Activated T-cell treated with anti-CD3 and anti-CD28 coated beads, Interleukin-2, amount 50 U/mL, for 24 hours (primary cell): ENCODE measurements at places on chromosomes 2 and 18.

GRCh38 chr18:56309104-56309503 is 329.3 kb downstream of the TXNL1 start:
- H3K4me1 ChIP-seq: no peaks in the 10 kb centered on the region
- no peak for DNase-seq
- H3K27ac ChIP-seq: no peak overlapping the region
- H3K4me3 ChIP-seq: no peak overlapping the region
- H3K36me3 ChIP-seq: no peaks in the 10 kb centered on the region

DNA sequence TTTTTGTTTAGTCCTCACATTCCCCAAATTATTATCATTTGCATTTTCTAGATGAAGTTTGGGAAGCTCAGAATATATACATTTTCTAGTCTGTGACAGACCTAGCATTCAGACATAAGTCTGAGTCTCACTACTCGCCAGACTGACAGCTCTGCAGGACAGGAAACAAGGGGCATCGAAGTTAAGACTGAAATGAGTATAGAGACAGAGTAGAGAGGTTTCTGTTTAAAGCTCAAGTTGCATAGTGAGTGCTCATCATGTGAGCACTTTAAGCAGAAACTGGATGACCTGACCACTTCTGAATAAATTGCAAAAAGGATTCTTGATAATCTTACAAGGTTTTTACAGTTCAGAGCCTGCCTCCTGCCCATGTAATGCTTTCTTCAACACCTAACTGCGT is 1.1 kb downstream of the HADHB start:
- H3K4me1 ChIP-seq: peaks cover 50% of the 10 kb centered on the region
- peaks cover 36% of the 10 kb centered on the region for H3K36me3 ChIP-seq
- no peaks in the 10 kb centered on the region for H3K27me3 ChIP-seq
- no peak for DNase-seq
- H3K4me3 ChIP-seq: peak overlapping the region; percentile 95
- peak overlapping the region; percentile 100 for H3K27ac ChIP-seq

- no peak overlapping the region for H3K27ac ChIP-seq
- peaks cover 5% of the 10 kb centered on the region for H3K27me3 ChIP-seq
- H3K4me1 ChIP-seq: no peaks in the 10 kb centered on the region
Observed at GRCh38 chr2:170217778-170218251, 39.9 kb downstream of the MYO3B start.

DNA sequence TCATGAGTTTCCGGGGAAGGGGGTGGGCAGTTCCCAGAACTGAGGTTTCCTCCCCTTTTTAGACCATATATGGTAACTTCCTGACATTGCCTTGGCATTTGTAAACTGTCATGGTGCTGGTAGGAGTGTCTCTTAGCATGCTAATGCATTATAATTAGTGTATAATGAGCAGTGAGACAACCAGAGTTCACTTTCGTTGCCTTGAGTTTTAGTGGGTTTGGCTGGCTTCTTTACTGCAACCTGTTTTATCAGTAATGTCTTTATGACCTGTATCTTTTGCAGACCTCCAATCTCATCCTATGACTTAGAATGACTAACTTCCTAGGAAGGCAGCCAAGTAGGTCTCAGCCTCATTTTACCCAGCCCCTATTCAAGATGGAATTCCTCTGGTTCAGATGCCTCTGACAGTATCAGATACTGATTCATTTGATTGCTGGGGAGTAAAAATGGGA is 447.3 kb downstream of the XIRP2 start:
- no peak for DNase-seq
- no peaks in the 10 kb centered on the region for H3K36me3 ChIP-seq
- no peaks in the 10 kb centered on the region for H3K4me1 ChIP-seq
- H3K27ac ChIP-seq: no peak overlapping the region
- no peak overlapping the region for H3K4me3 ChIP-seq
- H3K27me3 ChIP-seq: peaks cover 3% of the 10 kb centered on the region

GRCh38 chr2:237911363-237912017 is 52.1 kb downstream of the RAMP1 start:
- DNase-seq: no peak
- H3K4me3 ChIP-seq: no peak overlapping the region
- H3K27me3 ChIP-seq: no peaks in the 10 kb centered on the region
- peaks cover 6% of the 10 kb centered on the region for H3K36me3 ChIP-seq
- H3K4me1 ChIP-seq: no peaks in the 10 kb centered on the region
- no peak overlapping the region for H3K27ac ChIP-seq

- H3K27me3 ChIP-seq: peaks cover 6% of the 10 kb centered on the region
- no peak for DNase-seq
- no peaks in the 10 kb centered on the region for H3K36me3 ChIP-seq
- no peak overlapping the region for H3K27ac ChIP-seq
Observed at GRCh38 chr2:149219856-149220255, 110.5 kb upstream of the LYPD6 start.

DNA sequence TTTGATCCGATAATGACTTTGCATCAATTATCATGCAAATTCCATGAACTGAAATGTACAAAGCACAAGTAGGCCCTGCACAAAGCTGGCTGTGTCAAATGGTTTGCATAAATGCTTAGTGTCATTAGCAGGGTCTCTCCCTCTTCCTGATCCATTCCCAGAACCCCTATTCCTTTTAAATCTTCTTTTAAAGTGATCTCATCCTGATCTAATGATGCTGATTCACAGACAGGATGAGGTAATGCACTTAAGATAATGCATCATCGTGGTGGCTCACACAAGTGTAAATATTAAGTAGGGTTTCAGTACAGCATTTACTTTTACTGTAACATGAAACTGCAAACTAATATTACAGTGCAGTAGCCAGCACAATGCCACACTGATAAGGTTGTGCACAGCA is 304.8 kb upstream of the SOX11 start:
- H3K4me1 ChIP-seq: no peaks in the 10 kb centered on the region
- no peak for DNase-seq
- H3K27me3 ChIP-seq: no peaks in the 10 kb centered on the region
- no peak overlapping the region for H3K4me3 ChIP-seq
- H3K27ac ChIP-seq: no peak overlapping the region

DNA sequence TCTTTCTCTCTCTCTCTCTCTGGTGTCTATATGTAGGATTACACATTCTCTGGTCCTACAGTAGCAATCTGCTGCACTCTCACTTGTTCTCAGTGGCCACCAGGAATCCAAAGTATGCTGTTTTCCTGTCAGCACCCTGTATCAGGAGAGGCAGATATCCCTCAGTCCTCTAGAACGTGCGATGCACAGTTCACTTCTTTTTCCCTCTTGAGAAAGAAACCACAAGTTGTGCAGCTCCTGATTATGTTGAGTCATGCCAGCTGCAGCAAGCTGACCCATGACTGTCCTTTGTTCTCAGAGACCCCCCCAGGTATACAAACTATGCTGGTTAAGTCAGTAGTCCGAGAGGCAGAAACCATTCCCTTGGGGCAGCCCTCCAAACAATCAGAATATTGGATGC is 54.6 kb downstream of the LANCL1 start:
- H3K27me3 ChIP-seq: peaks cover 13% of the 10 kb centered on the region
- H3K4me3 ChIP-seq: no peak overlapping the region
- no peak for DNase-seq
- peaks cover 13% of the 10 kb centered on the region for H3K36me3 ChIP-seq
- H3K27ac ChIP-seq: no peak overlapping the region
- H3K4me1 ChIP-seq: peaks cover 1% of the 10 kb centered on the region
